ENCODE measurements at places on chromosomes 7 and 10.

DNA sequence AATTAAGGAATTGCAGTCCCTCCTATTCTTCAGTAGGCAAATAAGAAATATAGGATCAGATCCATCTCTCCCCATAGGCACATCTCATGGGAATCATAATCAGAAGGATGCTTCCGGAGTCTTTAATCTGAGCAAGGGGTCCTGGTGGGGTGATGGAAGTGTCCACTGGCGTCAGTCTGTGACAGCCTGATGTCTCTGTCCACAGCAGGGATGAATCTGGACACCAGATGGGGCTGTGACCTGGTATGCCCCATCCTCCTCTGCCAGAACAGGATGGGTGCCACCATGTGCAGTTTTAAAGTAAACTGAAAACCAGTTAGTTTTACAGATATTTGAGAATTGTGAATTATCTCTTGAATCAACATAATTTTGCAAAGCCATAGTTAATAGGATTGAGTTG is 148.7 kb downstream of the C1GALT1 start:
- no peak for DNase-seq

GRCh38 chr7:26279405-26279804 is 12.3 kb upstream of the SNX10 start:
- no peak for DNase-seq

- no peak for DNase-seq
Observed at GRCh38 chr10:118914629-118915028, 114.9 kb upstream of the NANOS1 start.

DNA sequence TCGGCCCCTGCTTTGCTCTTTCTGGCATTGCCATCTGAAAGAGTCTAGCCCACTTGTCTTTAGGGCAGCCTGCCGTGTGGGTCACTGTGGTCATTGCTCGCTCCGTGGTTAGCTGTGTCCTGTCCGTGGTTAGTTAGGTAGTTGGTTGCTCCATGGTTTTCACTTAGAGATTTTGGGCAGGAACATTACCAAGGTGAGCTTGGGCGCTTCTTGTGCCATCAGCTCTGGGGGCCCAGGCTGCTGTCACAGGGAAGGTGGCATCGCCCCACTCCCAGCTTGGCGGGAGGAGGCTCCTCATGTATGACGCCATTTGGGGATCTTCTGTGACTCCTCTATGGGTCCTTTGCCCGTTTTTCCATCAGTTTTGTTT is 53.1 kb downstream of the INPP5A start:
- no peak for DNase-seq

- no peak for DNase-seq
Observed at GRCh38 chr7:6730343-6730633, 23.5 kb upstream of the ZNF12 start.

- DNase-seq = no peak
Observed at GRCh38 chr7:110448918-110449317, 642.0 kb upstream of the LRRN3 start.

DNA sequence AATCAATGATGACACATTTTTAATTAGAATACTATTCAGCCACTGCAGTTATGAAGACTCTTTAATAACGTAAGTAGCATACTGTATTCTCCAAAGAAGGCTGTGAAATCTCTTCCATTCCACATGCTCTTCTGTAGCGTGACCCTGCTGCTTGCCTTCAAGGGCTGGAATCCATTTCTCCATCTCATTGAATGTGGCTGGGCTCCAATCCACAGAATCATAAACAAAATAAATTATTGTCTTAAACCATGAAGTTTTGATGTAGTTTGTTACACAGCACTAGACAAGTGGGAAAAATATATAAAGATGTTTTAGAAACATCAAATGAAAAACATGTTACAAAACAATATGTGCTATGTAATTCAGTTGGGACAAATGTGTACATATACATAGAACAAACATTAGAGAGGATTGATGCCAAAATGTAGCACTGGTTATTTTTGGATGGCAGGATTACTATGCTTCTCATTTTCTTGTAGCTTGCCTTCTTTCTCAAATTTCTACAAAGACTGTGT is 410.8 kb upstream of the PODXL start:
- no peak for DNase-seq

DNA sequence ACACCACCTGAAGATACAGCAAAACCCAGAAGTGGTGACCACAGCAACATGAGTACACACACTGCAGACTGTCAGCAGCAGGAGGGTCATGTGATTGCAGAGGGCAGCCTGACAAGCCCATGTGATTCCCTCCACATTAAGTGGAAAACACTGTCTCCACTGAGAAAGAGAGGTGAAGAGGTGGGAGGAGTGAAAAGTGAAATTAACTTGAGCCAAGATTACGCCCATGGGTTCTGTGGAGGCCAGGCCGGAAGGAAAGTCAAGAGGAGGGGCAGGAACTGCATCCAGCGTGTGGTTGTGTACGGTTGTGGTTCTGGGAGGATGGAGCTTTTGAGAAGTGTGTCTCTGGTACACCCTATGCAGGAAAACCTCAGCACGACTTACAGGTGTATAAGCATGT is 138.5 kb downstream of the PLXNA4 start:
- DNase-seq = no peak

Measured in activated CD8-positive, alpha-beta memory T cell treated with anti-CD3 and anti-CD28 coated beads for 1 hour (primary cell).